Right lung (tissue), 10 donors: ENCODE measurements at places on chromosomes 1 and 21.

- DNase-seq = peak; percentile 83
These were observed 34.4 kb downstream of the COL18A1 start for GRCh38 chr21:45439161-45439872.

DNA sequence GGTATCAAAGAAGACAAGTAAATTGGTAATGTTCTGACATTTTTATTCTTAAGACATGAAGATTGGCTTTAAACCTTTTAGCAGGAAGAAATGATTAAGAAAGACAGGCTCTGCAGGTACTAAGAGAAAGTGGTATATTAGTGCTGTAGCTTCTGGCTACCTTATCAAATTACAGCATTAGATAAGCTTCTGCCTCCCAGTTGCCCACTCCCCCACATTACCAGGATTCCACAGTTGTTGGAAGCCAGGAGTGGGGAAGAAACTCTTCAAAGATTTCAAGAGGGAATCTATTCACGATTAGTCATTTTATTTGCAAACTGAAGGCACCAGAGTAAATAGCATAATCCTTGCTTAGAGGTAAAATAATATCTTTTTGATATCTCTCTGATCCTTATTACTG is 274.9 kb downstream of the LMO4 start:
- no peak for DNase-seq

DNA sequence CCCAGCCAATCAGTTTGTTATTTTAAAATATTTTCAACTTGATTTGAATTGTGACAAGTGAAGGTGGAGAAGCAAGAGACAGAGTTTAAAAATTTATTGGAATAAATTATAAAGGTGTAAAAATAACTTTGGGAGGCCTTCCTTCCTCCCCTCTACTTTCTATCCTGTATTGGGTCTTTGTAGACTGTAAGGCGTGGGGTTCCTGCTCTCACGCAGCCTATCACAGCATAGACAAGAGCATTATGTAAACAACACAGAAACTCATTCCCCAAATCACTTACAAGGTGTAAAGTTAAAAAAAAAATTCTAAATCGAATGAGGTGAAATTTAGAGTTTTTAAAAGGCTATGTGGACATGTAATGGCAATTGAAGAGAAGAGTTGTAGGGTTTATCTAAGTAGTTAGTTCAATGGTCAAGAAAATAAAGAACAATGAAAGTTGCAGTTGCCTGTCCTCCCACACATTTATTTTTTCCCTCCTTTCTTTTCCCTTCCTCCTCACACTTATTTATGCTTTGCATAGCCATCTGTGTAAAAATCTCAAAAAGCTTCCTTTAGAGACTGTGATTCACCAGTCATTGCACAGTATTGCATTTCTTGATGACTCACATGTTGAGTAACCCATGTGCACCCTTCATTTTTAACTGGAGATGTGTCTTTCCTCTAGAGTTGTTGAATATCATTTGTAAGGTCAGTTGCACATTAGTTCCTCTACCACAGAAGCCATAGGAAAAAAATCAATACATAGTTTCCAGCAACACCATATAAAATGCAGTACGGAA is 242.2 kb downstream of the PTPRC start:
- no peak for DNase-seq

GRCh38 chr1:202622388-202622787 is 87.9 kb downstream of the SYT2 start:
- DNase-seq = no peak

GRCh38 chr21:15797577-15798363 is 68.0 kb downstream of the USP25 start:
- DNase-seq = no peak

GRCh38 chr1:171762143-171762563 is 19.3 kb upstream of the METTL13 start:
- DNase-seq = no peak

DNA sequence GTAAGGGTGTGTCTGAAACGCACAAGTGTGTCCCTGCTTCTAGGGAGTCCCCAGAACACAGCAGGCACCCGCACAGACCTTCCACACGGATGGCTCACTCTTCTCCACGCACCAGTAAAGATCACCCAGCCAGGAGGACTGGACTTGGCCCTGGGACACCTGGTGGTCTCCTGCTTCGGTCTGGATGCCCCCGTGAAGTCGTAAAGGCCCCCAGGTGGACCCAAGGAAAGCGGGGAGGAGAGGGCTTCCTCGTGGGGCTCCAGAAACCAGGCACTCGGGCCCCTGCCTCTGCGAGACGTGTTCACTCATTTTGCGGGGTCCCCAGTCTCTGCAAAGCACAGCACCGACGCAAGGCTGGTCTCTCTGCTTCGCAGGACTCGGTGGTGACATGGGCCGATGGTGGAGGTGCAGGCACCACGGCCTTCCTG is 20.2 kb upstream of the COL6A2 start:
- no peak for DNase-seq

- no peak for DNase-seq
These were observed 19.3 kb upstream of the TBX19 start for GRCh38 chr1:168261390-168261789.

- DNase-seq = no peak
These were observed at the start of gene LDLRAD1 for GRCh38 chr1:54017979-54018378. TSS of gene LDLRAD1 (minus strand) at chr1:54018186. CDS start at chr1:54018112, 74 bp downstream.

DNA sequence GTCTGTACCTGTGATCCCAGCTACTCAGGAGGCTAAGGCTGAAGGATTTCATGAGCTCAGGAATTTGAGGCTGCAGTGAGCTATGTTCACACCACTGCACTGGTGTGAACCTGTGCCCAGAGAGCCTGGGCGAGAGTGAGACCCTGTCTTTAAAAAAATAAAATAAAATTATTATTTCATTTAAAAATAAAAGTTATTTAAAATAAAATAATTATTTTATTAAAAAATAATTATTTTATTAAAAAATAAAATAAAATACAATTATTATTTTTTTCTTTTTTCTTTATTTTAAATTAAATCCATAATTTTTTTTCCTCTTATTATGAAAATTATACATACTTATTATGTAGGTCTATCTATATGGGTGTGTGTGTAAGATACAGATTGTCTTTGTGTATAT is 53.6 kb downstream of the LHX9 start:
- DNase-seq = no peak

DNA sequence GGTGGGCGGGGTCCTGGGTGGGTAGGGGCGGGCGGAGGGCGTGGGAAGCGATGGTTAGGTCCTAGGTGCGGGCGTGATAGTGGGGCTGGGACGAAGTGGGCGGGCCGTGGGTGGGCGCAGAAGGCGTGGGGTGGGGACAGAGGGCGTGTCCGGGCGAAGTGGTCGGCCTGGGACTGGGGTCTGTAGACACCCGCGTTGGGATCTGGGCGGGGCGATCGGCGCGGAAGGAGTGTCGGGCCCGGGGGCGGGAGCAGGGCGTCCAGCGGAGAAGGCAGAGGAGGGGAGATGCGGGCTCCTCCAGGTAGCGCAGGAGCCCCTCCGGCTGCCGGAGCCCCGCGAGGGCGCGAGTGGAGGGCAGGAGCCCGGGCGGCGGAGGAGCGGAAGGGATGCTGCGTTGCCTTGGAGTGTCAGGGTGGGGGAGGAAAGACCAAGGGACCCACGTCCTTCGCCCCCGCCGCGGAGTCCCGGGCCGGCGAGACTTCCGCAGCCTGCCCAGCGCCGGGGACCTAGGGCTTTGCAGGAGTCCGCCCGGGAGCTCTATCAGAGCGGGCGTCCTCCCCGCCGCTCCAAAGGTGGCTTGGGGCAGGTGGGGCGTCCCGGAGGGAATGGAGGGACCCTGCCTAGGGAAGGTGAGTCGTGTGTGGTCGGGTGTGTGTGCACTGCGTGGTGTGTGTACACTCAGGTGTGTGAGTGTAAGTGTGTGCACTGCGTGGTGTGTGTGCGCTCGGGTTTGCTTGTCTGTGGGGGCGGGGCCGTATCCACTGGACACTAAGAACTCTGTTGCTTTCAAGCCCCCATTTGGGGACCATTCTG is 27.0 kb upstream of the PRSS38 start:
- peak; percentile 66 for DNase-seq

- DNase-seq = no peak
These were observed 12.0 kb downstream of the TMEM9 start for GRCh38 chr1:201142011-201142848.

- no peak for DNase-seq
These were observed 16.3 kb upstream of the PTTG1IP start for GRCh38 chr21:44889625-44890337.

DNA sequence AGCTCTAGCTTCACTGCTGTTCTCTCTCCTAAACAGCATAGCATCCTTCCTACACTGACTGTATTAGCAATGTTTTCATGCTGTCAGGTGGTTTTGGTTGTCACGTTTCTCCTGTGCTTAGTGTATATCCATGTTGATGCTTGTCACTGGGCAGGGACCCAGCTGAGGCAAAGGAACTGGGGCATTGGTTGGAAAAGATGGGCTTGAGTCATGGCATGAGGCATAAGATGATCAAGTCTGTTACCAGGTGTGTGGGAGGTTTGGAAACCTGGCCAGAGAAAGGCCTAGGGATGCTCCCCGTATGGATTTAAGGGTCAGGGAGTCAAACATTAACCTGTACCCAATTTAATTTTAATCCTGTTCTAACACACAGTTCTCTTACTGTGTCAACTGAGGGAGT is 69.6 kb downstream of the OSBPL9 start:
- no peak for DNase-seq

DNA sequence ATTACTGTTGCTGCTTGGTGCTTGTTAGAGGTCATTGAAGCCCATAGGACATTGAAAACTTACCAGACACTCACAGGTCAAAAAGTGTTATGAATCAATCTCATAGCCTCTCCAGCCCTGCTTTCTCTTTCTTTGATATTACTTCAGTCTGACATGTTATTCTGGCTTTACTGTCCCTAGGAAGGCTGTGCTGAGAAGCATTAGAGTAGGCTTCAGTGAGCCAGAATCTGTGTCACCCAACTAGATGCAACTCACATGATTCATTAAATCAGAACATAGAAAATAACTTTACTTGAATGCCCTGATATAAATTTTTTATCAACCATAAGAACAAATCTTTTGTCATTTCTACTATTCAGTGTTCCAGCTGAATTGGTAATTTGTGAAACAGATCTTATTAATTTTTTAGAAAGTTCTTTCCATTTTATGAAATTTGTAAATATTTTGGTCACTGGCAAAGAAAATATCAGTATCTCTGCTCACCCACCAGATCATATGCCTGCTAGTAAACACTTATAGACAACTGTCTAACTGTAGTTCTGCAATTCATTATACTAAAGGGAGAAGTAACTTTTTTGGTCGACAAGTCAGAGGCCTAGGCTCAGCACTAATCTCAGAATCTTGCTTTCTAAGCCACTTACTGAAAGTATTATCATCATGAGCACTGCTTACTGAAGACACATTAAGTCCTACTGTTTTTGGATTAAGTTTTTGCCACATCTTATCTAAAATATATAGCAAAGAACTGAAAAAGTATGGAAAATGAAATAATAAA is 48.2 kb downstream of the RPAP2 start:
- no peak for DNase-seq

GRCh38 chr21:38277501-38278131 is 20.8 kb downstream of the KCNJ15 start:
- DNase-seq = no peak

DNA sequence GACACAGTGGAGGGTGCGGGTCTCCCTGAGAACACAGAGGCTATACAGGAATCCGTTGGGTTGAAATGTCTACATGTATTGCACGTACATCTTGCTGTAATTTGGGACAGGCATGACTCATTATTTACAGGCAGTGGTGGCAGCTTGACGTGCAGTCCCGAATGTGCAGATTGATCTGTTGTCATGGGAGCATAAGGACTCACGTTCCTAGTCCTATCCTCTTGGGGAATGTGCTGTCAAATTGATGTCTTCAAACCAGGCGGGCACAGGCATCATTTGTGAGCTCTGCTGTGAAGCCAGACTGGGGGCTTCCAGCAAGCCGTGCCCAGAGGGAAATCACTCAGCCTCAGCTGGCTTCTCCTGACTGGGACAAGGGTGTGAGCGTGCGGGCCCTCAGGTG is 40.5 kb downstream of the S100B start:
- DNase-seq = no peak

DNA sequence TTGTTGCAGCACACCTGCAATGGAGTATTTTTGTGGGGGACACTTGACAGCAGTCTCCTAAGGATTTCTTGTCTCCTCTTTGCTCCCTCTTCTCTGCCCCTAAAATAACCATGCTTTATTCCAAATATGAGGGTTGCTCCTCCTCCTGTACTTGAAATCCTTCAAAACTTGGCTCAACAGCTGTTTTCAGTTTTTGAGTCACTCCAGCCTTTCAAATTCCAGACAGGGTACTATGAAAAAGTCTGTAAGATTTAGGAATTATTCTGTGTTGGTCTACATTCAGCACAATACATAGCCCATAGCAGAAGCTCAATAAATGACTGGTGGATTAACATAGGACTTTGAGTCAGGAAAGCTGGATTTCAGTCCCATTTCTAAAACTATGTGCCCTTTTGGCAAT is 5.5 kb downstream of the AP4B1 start:
- DNase-seq = no peak

GRCh38 chr1:47578026-47578720 is 140.3 kb downstream of the FOXD2 start:
- peak; percentile 62 for DNase-seq

DNA sequence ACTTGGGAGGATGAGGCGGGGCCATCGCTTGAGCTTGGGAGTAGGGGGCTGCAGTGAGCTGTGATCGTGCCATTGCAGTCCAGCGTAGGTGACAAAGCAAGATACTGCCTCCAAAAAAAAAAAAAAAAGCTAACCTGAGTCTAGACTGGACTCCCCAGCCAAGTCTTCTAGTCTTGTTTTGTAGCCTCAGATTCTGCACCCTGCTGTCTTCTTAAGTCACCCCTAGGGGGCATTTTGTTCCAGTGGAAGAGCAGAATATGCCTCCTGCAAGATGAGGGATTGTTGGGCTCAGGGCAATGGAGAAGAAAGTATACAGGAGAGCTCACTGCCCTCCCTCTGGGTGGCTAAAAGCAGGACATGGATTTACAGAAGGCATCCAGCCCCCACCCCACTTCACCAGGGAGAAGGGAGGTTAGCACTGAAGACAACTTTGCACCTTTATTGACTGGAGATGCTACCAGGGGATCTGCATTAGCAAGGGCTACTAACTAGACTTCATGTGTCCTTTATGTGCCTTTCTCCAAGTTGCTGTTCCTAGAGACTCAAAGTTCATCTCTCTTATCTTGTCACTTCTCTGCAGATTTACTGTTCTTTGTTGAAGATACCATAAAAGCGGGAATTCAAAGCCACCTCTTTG is 15.3 kb upstream of the RNF187 start:
- no peak for DNase-seq

- no peak for DNase-seq
These were observed 3.2 kb upstream of the KIAA0040 start for GRCh38 chr1:175195798-175196197.

- DNase-seq = peak; percentile 57
These were observed 2.5 kb downstream of the CGN start for GRCh38 chr1:151513626-151514121.

DNA sequence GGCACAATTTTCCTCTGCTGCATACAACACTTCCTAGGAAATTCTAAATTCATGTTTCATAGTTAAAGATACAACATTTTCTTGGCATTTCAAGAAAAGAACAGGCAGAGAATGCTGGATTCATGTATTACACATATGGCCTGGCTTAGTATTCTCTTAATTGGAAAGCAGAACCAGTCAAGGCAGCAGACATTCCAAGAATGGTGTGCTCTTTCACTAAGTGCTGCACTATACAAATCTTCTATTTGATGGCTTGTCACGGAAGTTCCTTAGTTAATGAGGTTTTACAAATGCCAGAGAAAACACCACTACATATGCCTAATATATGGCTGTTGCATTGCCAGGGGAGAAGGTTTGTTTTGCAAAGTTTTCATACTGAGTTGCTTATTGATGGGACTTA is 80.8 kb upstream of the DYNLT5 start:
- DNase-seq = no peak

GRCh38 chr1:40636777-40637176 is 28.7 kb downstream of the RIMS3 start:
- no peak for DNase-seq
